ENCODE measurements at places on chromosomes 3 and 15.

- peak; percentile 40 for DNase-seq
Observed at GRCh38 chr15:77118882-77119321, 48.0 kb upstream of the TSPAN3 start.

DNA sequence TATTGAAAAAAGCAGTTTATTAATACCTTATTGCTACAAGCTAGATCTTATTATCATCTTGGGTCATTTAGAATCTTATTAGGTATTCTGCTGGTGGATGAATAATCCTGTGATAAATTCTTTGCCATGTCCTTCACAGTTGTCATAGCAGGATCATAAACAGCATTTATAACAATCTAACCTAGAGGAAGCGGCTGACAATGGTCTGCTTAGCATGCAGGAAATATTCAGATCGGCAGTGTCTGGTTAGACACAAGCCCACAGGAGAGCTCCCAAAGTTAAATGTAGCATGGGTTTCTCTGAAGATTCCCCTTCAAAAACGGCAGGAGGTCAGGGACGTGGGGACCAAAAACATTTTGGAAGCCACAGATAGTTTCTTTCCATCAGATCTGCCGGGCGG is 179.3 kb downstream of the FOXB1 start:
- DNase-seq: no peak

DNA sequence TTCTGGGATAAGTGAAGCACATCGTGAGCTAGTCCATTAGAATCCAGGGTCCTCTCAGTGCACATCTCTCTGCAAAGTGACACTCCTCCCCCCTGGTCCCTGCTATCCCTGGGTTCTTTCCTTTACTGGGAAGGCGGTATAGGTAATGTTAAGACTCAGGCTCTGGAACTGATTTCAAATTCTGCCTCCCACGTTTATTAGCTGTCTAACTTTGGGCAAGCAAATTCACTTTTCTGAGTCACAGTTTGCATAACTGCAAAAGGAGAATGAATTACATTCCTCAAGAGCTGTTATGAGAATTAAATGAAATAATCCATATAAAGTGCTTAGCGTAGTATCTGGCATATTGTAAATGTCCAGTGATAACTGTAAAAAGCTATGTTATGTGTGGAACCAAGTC is 168.1 kb upstream of the LRRN1 start:
- DNase-seq: no peak

DNA sequence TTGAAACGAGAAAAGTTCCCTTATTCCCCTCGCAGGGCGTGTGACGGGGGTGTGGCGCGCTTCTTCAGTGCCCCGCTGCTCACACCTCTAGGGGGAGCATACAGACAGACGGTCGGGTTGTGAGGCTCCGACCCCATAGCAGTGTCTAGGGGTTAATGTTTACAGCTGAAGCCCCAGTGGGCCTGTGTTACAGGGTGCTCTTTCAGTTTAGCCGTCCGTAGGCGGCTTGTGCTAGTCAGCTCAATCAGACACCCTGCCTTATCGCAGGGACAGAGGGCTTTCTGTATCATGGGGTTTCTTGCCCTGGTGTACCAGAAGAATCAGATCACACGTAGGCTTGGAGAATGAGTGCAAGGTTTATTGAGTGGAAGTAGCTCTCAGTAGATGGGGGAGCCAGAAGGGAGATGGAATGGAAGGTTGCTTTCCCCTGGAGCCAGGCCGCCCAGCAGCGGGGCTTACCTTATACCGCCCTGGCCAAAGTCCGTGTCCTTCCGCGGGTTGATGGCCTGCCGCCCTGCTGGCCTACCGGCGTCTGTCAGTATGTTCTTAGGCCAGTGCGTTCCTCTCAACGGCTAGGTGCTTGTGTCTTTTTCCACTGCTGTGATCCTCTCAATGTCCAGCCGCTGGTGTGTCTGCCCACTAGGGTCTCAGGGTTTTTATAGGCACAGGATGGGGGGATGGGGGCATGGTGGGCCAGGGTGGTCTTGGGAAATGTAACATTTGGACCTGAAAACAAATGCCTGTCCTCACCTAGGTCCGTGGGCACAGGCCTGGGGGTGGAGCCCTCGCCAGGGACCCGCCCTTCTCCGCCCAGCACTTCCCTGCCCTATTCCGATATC is 32.2 kb upstream of the ACP3 start:
- DNase-seq: no peak

DNA sequence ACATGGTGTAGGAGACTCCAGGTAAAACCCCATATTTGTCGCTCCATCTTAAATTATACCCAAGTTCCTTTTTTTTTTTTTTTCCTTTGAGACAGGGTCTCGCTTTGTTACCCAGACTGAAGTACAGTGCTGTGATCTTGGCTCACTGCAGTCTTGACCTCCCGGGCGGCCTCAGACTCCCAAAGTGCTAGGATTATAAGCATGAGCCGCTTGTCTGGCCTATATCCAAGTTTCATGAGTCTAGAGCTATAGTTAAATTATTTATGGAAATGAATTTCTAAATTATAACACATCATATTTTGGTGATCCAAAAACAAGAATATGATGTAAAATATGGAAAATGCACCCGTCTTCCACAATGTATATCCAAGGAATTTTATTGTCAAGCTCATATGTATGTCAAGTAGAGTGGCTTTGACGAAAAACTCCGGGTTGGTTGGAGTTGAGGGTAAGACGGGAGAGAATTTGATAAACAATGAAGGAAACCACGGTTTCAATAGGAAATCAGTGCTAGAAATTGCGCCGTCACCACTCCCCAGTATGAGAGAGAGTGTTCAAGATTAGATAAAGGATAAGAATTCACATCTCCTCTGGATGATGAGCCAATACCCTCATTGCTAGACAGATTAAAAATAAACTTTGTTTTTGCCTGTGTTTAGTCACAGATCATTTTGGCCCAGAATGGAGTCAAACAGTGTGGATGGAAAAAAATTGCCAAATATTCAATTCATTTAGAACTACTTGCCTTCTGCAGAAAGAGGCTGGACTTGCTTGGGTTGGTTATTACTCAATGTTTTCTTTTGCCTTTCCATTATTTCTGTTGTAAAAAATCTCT is 209.2 kb upstream of the NR2F2 start:
- DNase-seq: no peak

GRCh38 chr3:179927191-179927590 is 109.5 kb downstream of the PEX5L start:
- no peak for DNase-seq

DNA sequence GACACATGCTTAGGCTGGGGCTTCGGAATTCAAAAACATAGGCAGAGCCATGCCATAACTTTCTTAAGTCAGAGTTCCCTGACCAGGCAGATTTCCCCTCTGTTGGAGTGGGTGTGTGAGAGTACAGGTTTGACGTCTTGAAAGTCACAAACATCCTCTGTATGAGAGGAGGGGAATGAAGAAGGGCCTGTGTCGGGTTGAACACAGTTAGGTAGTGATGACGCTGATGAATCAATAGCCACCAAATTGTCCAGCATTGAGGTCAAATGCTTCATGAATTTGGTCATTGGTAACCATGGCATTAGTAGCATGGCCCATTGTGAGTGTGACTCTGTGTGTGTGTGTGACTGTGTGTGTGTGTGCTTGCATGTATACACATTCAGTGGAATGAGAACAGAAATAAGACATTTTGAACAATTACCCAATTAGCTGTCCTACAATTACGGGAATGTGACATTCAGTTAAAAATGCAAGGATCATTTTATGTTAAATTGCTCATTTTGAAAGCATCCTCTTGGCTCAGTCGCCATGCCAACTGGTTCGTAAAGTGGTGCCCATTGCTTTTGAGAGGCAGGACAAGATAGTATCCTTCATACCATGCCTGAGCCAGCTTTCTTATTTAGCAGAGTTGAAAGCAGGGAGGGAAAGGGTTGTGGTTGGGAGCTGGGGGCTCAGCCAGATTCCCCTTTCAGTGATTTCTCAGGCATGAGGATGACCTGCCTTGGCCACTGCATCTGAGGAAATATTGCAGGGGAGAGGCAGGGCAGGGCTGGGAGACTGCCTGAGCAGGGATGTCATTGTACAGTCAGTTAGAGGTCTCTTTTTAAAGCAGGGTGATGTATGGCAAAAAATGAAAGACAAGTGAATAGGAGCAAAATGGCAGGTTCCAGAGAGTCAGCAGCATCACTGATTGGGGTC is 35.4 kb downstream of the RBP2 start:
- DNase-seq: no peak

DNA sequence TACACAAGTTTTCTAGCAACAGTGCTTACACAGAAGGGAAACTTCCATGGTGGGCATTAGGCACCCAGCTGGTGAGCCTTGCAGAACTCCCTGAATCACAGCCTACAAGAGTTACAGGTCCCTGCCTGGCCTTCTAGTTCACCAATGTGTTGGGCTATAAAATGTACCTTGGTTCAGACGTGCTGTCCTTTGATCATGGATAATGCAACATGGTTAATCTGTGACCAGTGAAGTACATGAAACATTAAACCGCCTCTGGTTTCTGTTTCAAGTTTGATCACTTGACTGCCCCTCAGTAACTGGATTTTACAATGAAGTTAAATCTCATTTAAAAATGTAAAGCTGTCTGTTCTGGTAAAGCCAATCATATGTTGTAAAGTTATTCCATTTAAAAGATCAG is 51.8 kb downstream of the FMN1 start:
- DNase-seq: no peak

DNA sequence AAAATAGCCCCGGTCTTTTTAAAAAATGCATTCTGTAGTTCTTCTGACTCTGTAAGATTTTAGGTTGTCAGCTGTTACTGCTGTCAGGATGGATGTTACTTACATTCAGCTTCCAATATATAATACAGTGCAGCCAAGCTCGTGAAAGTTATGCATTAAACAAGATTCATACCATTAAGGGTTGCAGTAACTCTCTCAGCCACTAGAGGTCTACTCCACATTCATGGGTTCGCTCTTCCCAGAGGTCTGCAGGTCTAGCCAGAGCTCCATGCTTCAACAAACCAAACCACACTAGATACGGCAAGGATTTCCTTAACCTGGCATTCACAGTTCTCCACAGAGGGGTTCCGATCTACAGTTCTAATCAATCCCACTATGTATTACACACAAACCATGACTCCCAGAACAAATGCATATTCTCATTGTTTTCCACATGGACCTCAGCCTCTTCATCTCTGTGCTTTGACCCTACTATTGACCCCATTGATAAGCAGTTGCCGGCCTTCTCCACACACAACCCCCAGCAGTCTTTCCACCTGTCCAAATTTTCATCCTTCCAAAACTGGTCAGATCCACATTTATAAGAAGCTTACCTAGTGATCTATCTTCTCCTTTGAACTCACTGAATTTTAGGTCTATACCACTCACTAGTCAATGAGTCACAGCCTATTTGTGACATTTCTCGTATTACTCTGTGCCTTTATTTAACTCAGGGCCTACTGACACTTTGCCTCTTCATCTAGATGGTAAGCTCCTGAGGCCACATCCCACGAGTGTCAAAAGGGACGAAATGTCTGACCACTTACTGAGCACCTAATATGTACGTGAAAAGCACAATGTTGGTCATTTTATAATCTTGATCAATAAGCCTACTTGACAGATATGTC is 33.7 kb downstream of the RORA start:
- DNase-seq: peak; percentile 17

GRCh38 chr15:92883876-92884435 is 16.2 kb upstream of the CHD2 start:
- DNase-seq: no peak

DNA sequence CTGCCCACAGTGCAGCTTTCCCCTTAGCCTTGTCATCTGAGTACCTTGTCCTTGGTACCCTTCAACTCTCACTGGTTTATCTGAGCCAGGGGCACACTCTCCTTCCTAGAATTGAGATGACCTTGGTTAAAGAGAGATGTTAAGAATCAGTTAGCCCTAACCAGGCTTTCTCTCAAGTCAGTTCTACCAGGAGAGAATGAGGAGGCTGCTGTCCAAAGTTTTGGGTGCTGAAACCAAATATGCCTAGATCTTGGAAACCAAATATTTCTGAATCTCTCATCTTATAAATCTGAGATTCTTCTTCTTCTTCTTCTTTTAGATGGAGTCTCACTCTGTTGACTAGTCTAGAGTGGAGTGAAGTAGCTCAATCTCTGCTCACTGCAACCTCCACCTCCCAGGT is 12.0 kb upstream of the CTXND1 start:
- no peak for DNase-seq

- no peak for DNase-seq
Observed at GRCh38 chr15:86355801-86356200, 276.1 kb downstream of the AGBL1 start.

DNA sequence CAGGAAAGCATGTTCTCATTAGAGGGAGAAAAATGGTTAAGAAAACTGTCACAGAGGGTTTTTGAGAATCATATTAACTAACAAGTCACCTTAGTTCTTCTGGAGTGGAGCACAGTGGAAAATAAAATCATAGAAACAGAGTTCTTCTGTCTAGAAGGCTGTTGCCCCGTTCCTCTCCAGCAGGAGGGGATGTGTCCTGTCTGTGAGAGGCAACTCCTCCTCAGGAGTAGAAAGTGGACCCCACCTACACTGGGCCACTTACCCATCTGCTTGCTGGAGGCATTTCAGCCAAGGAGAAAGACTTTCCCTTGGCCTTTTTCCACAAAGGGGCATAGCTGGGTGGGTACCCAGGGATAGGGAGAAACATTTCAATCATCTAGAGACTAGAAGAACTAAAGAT is 106.6 kb downstream of the SSR3 start:
- DNase-seq: peak; percentile 17

GRCh38 chr15:92883163-92883875 is 16.8 kb upstream of the CHD2 start:
- DNase-seq: peak; percentile 31

DNA sequence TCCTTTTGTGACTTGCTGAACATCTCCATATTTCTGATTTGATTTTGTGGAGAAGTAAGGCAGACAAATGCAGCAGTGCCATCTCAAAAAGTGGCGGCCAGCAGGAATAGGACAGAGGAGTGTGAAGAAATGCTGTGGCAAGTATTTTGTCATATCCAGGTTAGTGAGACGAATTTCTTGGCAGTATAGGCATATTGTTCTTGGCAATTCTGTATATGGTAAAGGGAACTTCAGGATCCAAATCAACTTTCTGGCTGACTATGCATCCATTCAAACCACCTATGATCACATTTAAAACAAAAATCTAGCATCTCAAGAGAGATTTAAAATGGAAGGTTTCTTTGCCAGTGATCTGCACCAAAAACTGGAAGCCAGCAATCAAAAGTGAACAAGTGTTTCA is 228.0 kb downstream of the DTWD1 start:
- no peak for DNase-seq

DNA sequence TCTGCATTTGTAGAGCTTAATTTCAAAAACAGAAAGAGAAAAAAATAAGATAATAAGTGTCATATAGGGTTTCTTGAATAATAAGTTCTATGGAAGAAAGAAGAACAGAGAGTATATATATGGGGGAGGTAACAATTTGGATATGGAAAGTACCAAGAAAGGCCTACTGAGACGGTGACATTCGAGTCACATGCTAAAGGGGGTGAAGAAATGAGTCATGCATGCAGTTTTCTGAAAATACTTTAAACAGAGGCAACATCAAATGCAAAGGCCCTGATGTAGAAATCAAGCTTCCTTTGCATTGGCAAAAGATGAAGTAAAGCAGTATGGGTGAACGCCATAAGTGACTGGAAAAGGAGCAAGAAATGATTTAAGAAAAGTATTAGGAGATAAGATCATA is 371.6 kb upstream of the ZNF385D start:
- DNase-seq: no peak
